ENCODE measurements at places on chromosomes 5 and 9.

DNA sequence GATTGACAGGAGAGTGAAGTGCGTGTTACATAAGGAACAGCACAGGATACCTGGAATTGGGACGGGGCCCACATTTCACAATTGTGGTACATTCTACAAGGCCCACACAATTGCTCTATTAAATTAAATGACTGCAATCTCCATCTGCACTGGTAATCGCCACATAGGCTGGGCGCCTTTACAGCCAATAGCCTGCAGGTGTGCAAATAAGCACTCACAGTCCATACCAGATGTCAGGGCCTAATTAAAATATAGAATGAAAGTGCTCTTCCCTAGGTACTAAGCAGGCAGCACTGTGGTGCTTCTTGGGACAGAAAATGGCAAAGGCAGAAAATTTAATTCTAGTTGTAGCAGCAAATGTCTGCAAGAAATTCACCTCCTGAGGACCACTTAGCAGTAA lies 82.7 kb downstream of the ATP10B start:
- DNase-seq, result no peak

DNA sequence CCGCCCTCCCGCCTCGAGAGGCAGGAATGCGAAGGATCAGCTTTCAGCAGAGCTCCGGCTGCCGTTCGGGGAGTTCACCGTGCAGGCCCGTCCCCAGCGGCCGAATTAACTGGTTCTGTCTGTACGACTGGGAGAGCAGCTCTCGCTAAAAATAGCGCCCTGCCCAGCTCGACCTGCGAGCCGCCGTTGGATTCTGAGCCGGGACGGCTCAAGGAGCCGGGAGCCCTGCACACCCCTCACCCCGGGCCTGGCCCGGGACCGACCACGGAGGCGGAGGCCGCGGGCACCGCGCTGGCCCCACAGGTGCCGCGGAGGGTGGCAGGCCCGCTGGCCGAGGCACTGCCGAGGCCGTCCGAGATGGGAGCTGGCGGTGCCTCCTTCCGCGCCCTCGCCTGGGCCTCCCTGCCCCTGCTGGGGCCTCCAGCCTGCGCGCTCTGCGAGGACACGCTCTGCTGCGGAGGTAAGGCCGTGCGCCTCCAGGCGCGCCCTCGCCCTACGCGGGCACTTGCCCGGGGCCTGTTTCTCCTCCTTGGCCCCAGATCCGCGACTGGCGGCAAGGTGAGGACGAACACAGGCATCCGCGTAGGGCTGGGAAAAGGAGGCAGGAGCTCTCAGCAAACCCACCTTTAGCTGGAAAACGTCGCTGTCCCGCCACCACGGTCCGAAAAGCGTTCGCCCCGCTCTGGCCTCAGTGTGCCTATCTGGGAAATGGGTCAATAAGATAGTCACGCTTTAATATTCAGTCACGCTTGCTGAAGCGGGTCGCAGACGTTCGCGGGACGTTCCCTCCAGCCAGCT lies 53.1 kb upstream of the DAB2IP start:
- no peak for DNase-seq

GRCh38 chr5:87300744-87301143 lies 33.1 kb downstream of the RASA1 start:
- no peak for DNase-seq

- DNase-seq, result peak; percentile 69
These were observed 5.1 kb upstream of the RAB14 start for GRCh38 chr9:121206516-121207370.

- no peak for DNase-seq
These were observed 27.9 kb upstream of the CDKN2B start for GRCh38 chr9:22036866-22037626.

DNA sequence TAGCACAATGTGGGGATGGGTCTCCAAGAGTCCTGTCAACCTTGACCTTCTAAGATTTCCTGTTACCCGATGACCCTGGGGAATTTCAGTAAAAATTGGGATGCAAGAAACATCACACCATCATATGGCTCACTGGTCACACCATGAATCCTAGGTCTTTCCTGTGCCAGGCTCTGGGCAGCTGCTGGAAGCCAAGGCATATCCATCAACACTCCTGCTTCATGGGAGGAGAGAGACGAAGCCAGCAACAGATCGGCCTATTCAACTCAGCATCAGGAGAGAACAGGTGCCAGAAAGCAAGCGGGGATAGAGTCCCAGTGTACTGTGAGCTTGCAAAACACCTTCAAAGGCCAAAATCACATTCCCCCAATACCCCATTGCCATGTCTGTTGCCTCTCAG lies 6.5 kb upstream of the NEK6 start:
- DNase-seq, result no peak

DNA sequence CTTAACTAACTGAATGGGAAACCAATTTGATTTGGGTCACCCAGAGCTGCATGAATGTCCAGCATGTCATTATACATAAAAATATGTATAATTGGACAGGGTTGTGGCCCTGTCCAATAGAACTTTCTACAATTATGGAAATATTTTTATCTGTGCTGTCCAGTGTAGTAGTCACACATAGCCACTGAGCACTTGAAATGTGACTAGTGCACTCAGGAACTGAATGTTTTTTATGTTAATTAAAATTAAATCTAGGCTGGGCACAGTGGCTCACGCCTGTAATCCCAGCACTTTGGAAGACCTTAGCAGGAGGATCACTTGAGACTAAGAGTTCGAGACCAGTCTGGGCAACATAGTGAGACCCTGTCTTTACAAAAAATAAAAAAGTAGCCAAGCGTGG lies 18.6 kb downstream of the GARNL3 start:
- DNase-seq, result no peak

Measured in SK-N-MC (cell line).